Stimulated activated CD8-positive, alpha-beta memory T cell treated with anti-CD3 and anti-CD28 coated beads, Interleukin-4, amount 100 ng/mL, for 1 hour (primary cell): ENCODE measurements at places on chromosomes 1 and 21.

- DNase-seq: no peak
These were observed 161.3 kb downstream of the TSEN15 start for GRCh38 chr1:184212649-184213314.

DNA sequence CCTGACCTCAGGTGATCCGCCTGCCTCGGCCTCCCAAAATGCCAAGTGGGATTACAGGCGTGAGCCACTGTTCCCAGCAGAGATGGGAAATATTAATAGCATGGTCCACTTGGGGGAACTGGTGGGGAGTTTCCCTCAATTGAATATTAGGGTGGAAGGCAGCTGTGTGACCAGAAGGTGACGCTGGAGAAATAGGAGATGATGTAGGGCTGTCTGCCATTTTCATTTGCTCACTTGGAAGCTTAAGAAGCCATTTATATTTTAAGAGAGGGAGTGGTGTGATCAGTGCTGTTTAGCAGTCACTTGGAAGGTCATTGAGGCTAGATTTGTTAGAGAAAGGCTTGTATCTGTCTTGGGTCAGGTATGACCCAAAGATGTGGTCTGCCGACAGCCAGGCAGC is 19.9 kb downstream of the KDM4A start:
- DNase-seq: no peak

- no peak for DNase-seq
These were observed 100.1 kb upstream of the PLXNA2 start for GRCh38 chr1:208344202-208344857.

- DNase-seq: no peak
These were observed 8.6 kb upstream of the PKP1 start for GRCh38 chr1:201274616-201275252.

GRCh38 chr1:234572966-234573365 is 37.0 kb downstream of the IRF2BP2 start:
- DNase-seq: no peak

GRCh38 chr1:2019172-2019543 is at the start of gene GABRD:
Gene GABRD, plus strand, starts transcription at chr1:2019345. Its CDS starts 79 bp downstream, at chr1:2019424.
- DNase-seq: no peak

- no peak for DNase-seq
These were observed 2.4 kb downstream of the ACTN2 start for GRCh38 chr1:236688705-236689104.

DNA sequence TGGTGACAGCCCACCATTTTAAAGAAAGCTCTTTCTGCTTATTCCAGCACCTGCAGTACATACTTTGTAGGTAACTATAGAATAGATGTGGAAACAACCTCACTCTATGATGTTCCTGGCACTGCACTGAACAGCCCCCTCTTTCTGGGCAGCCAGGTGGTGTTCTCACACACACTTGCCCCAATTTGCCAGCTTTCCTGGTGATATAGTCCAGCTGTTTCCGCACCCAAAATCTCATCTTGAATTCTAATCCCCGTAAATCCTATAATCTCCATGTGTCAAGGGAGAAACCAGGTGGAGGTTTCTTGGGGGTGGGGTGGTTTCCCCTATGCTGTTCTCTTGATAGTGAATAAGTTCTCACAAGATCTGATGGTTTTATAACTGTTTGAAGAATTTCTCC is 102.2 kb downstream of the FCRL5 start:
- no peak for DNase-seq

DNA sequence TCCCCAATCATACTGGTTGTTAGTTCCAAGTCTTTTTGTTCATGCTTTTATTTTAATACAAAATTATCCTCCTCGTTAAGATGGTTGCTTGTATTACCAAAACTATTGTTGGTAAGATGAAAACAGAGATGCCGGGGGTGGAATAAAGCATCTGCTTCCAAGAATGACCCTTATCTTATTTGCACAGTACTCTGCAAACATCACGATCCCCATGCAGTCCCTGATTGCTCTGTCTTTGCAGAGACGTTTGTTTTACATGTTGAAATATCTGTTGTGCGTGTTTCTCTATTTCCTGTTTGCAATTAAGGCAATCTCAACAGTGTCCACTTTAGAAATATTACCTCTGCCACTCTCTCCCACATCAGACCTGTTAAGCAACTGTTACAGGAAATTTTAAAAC is 141.3 kb upstream of the NCAM2 start:
- no peak for DNase-seq

DNA sequence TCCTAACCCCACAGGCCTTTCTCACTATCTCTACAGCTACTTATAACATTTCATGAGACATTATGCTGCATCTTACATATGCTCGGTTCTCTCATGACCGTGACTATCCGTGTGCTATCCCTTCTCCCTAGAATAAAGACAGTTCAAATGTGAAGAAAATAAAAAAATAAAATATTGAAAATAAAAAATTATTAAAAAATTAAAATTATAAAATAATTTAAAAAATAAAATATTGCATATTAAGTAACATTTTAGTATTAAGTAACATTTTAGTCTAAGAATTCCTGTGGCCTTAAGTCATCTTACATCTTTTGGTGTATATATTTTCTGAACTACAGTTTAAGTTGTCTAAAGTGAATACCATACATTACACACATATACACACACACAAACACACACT is 415.5 kb downstream of the DPYD start:
- no peak for DNase-seq

- DNase-seq: no peak
These were observed 205.7 kb upstream of the RRP15 start for GRCh38 chr1:218079347-218079746.

DNA sequence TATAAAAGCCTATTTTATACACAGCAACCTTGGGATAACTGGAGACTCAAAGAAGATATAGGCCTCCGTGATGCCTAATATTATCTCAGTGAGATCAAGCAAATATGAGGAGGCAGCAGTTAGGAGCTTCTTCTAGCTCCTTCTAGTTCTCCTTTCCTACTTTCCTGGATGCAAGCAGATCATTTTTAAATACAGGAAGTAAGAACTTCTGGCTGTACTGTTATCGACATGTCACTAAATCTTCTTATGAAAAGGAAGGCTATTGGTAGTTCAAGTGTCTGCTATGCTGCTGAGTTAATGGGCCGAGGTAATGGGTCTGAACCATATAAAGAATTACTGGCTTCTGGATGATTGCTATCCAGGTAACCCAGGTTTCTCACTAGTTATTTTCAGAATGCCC is 15.9 kb downstream of the HSPA13 start:
- no peak for DNase-seq

- no peak for DNase-seq
These were observed 6.5 kb downstream of the SOAT1 start for GRCh38 chr1:179300112-179300511.

DNA sequence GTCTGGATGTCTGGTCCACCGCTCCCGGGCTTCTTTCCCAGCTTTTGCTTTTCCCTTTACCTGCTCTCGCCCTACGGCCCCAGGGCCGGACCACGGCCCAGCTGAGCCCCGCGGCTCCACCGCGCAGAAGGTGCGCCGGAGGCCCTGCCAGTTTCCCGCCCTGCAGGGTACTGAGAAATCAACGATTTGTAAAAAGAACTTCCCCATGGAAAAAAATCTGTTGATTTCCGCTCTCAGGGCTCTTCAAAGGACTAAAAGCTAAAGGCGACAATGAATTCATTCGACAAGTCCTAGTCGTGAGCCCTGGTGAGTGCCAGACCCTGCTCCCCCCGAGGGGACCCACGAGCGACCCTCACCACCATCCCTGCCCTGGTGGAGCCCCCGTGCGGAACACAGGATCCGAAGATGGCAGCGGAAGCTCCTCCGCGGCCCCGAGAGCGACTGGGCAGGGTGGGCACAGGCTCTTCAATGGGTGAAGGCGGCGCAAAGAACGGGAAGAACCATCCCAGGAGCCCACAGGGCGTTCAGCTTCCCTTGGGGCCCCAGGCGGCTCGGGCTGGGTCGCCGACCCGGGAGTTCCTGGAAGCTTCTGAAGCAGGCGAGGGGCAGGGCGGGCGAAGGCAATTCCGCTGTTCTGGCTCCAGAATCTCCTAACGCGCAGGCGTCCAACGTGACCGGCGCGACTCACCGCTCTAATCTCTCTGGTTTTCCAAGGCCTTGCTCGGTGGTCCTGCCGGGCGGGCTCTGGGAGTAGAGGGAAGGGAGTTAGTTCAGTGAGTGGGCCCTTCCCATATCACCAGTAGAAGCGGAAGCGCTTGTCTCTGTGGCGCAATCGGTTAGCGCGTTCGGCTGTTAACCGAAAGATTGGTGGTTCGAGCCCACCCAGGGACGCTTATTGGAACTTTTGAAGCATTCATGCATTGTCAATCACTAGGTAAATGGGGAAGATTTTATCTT is 6.6 kb upstream of the RNU1-2 start:
- DNase-seq: peak; percentile 37

- DNase-seq: no peak
These were observed 16.5 kb upstream of the BCAS2 start for GRCh38 chr1:114597949-114598348.

- DNase-seq: no peak
These were observed 4.9 kb downstream of the ARID1A start for GRCh38 chr1:26700711-26701110.

GRCh38 chr1:202255343-202255742 is 61.7 kb downstream of the LGR6 start:
- DNase-seq: no peak

DNA sequence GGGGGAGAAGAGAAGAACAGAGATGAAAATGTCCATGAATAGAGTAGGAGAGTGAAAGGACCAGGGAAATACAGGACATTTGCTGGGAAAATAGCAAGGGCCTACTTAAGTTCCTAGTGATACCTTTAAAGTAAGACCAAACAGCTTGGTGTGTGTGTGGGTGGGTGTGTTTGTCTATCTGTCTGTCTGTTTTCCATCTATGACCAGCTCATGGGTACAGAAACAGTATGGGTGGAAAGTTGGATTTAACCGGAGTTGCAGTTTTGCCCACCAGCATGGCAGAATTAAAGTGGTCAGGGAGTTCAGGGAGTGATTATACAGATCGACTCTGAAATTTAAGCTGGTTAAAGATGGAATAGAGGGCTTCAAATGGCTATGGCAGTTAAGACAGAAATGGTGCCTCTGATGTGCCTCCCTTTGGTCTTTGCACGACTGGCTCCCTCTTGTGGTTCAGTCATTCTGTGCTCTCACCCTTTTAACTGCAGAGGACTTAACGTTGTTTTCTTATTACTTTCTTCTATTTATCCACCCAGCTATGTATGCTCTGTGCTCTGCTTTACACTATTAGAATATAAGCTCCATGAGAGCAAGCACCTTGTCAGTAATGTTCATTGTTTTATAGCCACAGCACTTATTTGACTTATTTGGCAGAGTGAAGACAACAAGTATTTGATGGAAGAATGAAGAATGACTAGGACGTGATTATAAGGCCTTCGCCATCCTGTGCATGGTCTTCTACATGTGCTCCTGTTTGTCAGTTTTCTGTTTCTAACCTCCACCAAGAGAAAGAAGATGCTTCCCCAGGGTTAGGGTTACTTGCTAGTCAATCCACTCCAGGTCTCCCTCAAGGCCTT is 72.7 kb upstream of the AK4 start:
- DNase-seq: peak; percentile 28

- no peak for DNase-seq
These were observed 232.5 kb downstream of the PDE4B start for GRCh38 chr1:66025188-66025587.

DNA sequence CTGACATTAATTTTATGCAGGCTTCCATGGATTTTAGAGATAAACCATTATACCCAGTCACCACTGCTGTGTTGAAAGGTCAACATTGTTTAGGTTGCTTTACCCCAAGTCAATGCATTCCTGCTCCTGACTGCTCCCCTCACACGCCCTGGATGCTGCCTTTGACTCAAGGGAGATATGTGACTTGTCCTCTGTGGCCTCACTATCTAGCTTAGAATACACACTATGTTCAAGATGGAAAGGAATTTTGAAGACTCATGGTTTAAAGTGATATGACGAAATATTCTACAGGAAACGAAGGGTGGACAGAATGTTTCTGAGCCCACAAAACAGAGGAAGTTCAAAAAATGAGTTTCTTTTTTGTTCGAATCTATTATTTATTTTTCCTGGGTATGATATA is 170.4 kb upstream of the NR5A2 start:
- no peak for DNase-seq

- no peak for DNase-seq
These were observed 14.5 kb upstream of the CCDC185 start for GRCh38 chr1:223378754-223379153.

DNA sequence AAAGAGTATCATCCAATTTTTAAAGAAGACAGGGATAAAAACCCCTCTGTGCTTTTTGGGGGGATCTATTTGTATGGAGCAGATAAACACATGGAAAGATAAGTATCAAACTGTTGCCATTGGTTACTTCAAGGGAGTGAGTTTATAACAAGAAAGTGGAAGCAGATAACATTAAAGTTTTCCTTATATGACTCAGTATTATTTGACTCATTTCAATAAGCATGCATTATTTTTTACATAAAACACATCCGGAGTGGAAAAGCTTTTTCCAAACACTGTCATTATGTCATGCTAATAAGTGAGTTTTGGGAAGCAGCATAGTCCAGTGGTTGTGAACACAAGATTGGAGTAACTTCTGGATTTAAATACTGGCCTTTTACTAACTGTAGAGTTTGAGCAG is 452.2 kb downstream of the LTN1 start:
- DNase-seq: no peak

GRCh38 chr21:26116456-26117011 is 54.0 kb downstream of the APP start:
- no peak for DNase-seq

GRCh38 chr1:43711524-43712386 is 4.4 kb downstream of the ST3GAL3 start:
- DNase-seq: no peak

- DNase-seq: no peak
These were observed 386.3 kb downstream of the DISC1 start for GRCh38 chr1:232012773-232013386.

GRCh38 chr1:108845446-108845845 is 11.4 kb downstream of the AKNAD1 start:
- DNase-seq: no peak

DNA sequence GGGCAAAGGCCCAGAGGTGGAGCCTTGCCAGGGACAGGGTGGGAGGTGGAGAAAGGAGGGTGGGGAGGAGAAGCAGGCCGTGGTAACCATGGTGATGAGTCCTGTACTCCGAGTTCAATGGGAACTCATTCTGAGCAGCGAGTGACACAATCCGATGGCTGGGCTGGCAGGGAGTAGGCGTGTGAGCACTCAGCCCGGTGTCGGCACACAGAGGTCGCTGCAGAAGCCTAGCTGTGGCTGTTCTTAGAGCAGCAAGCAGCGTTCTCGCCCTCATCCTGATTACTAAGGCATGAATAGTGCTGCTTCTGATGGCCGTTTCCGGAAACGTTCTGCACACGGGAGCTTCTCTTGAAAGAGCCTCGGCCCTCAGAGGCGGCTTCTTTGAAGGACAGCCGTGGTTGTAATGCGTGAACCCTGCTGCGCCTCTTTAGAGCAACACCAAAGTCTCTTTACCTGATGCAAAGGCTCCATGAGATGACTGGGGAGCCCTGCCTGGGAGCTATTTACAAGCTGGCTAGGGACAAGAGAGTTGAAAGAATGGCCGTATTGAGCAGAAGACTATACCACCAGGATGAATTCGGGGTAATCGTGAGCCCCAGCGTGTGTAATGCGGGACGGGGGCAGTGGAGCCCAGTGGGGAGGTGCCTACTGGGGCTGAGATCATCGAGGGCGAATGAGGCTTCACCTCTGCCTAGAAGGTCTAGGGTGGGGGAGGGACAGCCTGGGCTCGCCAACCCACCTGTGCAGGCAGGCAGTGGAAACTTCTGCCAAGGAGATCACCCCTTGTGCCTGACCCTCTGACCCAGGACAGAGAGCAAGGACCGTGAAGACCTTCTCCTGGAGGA is 72.8 kb upstream of the PAX7 start:
- DNase-seq: no peak

- DNase-seq: no peak
These were observed 681 bp upstream of the UBXN10 start for GRCh38 chr1:20184997-20185833.
